ENCODE measurements at places on chromosomes 16 and 17. TPM values are rescaled to one million over a fixed set of nuclear protein-coding genes. Genes with fewer than 3 reads are reported as not detected.

The CD300A gene
- total RNA-seq: not detected

The CLEC3A gene
- total RNA-seq: not detected

The PTX4 gene
- not detected for total RNA-seq

The PPP1R27 gene
- total RNA-seq: not detected

The ZNF778 gene
- total RNA-seq: 4.6 TPM

The ABCC6 gene
- total RNA-seq: 0.65 TPM
